ENCODE measurements at places on chromosomes 3 and 15.

GRCh38 chr15:62950462-62950931 is 92.0 kb upstream of the TPM1 start:
- DNase-seq = no peak

- DNase-seq = no peak
Observed at GRCh38 chr3:126873416-126873815, 109.5 kb upstream of the PLXNA1 start.

- DNase-seq = no peak
Observed at GRCh38 chr3:177405191-177405672, 207.9 kb upstream of the TBL1XR1 start.

DNA sequence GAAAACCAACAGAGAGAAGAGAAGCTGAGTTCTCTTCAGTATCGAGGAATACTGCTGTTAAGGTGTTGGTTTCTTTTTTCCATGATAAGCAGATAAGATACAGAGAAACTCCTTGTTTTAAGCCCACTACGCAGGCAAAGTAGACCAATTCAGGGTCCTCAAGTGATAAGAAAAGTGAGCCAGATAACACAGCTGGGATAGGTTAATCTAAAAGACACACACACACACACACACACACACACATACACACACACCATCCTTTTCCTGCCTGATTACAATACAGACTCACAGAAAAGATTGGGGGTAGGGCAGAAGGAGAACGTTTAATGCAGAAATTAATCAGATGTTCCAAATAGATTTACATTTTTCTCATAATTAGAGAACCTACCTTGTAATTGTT is 6.5 kb upstream of the PHLDB2 start:
- DNase-seq = no peak

GRCh38 chr3:127844326-127844942 is 22.1 kb upstream of the MGLL start:
- DNase-seq = no peak

DNA sequence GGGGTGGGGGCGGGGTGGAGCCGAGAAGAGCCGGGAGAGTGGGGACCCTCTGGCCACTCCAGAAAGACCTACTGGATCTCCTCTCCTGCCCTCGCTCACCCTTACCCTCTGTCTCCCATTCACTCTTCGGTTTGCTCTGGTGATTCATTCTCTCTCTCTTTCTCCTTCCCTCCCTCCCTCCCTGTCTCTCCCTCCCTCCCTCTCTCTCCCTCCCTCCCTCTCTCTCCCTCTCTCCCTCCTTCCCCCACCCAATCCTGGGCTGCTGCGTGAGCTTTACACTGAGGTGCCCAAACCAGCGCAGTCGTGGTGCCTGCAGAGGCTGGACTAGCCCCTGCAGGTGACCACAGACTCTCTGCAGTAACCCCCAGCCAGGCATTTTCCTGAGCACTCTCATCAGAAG is 32.2 kb upstream of the ADAMTS17 start:
- no peak for DNase-seq

DNA sequence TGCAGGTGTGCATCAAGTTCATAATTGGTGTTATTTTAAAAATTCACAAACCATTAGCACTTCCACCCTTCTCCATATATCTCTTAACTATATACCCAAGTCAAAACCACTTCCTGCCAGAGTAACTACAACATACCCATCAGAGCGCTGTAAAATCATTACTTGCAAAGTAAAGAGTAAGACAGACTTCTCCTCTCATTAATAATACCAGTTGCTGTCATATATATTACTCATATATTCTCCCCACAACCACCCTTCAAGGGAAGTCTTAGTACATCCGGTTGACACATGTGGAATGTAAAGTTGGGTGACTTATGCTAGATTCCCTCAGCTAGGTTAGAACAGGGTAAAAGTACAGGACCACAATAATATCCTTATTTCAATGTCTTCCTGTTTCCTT is 5.6 kb downstream of the TERC start:
- no peak for DNase-seq

- peak; percentile 22 for DNase-seq
Observed at GRCh38 chr15:64009798-64010261, 36.5 kb downstream of the DAPK2 start.

- DNase-seq = no peak
Observed at GRCh38 chr3:28077572-28077971, 163.8 kb upstream of the CMC1 start.

GRCh38 chr3:189985948-189986347 is 134.7 kb downstream of the P3H2 start:
- no peak for DNase-seq

- no peak for DNase-seq
Observed at GRCh38 chr15:85388566-85389305, 8.3 kb downstream of the AKAP13 start.

- no peak for DNase-seq
Observed at GRCh38 chr3:168583977-168584376, 488.3 kb upstream of the GOLIM4 start.

DNA sequence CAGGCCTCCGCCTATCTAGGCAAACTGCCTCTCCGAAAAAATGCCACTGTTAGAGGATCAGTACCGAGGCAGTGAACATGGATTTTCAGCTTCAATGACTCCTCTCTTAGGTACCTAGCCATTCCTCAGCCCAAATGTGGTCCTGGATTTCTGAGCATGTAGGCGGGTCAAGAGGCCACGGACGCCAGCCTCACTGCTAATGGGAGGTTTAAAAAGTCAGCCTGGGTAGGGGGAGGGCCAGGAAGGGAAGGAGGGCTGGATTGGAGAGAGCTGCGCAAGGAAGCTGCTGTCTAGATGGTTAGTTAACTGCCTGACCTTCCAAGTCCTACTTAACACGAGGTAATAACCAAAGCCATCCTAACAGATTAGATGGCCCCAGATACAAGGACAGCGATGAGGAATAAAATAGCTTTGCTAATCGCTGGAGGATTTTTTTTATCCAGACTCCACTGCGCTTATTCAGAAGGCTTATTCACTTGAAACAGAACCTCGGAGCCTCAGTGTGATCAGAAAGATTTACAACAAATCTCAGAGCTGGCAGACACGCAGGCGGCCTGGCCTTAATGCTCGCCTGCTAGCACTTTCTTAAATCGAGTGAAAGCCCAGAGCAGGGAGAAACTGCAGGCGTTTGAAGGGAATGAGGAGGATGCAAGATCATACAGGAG is 34.3 kb downstream of the TLE3 start:
- no peak for DNase-seq

DNA sequence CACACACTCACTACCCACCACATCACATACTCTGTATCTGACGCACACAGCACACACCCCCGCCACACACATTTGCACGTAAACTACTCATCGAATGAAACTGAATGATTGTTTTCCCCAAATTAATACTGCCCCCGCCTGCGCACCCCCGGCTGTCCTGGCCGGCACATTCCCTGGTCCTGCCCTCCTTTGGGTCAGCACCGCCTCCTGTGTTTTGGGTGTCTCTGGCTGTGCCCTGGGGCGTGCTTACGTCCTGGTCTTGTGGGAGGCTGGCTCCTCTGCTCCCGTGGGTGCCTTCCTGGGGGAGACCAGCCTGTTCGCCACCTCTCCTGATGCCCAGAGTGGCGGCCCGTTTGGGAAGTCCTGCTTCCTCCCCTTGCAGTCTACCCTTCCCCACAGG is 30.2 kb downstream of the APBA2 start:
- no peak for DNase-seq

GRCh38 chr3:133492159-133492741 is 81.2 kb upstream of the CDV3 start:
- no peak for DNase-seq

DNA sequence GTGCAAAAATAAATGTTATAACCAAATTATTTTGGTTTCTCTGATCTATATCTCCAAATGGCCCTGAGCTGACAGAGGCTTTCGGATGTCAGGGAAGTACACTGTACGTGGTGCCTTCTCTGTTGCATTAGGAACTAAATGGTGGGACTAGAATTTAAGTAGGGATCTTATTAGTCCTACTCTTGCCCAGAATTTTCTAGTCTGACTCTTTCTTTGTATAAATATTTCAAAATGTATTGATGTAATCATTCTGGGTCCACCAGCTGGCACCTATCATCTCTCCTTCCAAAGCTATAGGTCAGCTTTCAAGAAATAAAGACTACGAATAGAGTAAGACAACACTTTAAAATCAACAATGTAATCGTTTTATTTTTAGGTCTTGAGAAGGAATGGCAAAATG is 22.3 kb upstream of the MLF1 start:
- no peak for DNase-seq

GRCh38 chr3:126414961-126415660 is 20.4 kb downstream of the CFAP100 start:
- DNase-seq = no peak

GRCh38 chr3:13480340-13481318 is 523 bp downstream of the HDAC11 start:
- DNase-seq = peak; percentile 5

GRCh38 chr15:78057803-78058202 is 19.7 kb downstream of the TBC1D2B start:
- DNase-seq = no peak

GRCh38 chr3:3666664-3667063 is 132.6 kb upstream of the LRRN1 start:
- no peak for DNase-seq

DNA sequence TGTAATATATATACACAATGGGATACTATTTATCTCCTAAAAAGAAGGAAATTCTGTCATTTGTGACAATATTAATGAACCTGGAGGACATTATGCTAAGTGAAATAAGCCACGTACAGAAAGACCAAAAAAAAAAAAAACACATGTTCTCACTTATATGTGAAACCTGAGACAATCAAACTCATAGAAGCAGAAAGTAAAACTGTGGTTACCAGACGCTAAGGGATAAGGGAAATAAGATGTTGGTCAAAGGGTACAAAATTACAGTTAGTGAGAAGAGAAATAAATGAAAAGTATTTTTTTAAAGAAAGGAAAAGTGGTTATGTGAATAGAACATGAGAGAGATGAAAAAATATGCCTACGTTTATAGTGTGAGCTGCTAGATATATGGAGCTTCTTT is 101.1 kb downstream of the CPNE4 start:
- no peak for DNase-seq

GRCh38 chr3:10706740-10707399 is 109.2 kb upstream of the SLC6A11 start:
- DNase-seq = no peak

DNA sequence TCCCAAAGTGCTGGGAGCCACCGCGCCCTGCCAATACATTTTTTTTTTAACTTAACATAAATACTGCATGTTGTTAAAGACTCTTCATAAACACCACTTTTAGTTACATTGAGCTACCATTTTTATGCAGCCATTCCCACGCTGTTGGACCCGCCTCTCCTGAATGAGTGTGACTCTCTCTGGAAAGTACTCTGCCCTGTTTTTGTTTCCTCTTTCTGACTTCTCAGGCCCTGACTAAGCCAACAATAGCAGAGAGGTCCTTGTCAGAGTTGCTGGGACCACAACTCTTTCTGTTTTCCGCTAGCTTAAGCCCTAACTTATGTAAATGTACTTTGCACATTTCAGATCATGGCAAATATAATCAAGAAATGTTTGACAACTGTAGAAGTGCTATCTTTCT is 35.2 kb downstream of the PARP15 start:
- DNase-seq = no peak

- no peak for DNase-seq
Observed at GRCh38 chr15:66592505-66593218, 26.9 kb upstream of the LCTL start.

- no peak for DNase-seq
Observed at GRCh38 chr3:197356275-197356674, 57.9 kb upstream of the DLG1 start.

DNA sequence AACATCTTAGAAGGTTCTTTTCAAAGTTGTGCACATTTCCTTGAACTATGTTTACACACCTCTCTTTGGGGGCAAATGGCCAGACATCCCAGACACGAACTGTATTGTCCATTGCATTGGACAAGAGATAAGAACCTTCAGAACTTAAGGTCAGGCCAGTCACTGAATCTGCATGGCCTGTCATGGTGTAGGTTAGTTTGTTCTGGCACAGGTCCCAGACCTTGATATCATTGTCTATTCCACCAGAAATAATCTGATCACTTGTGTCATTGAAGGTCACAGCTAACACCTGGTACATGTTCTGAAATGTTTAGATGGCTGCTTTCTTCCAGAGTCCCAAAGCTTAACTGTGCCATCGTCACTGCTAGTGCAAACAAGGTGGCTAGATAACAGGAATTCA is 55.7 kb downstream of the KCNAB1 start:
- DNase-seq = no peak

GRCh38 chr3:157913741-157914150 is 192.5 kb downstream of the SHOX2 start:
- DNase-seq = no peak

DNA sequence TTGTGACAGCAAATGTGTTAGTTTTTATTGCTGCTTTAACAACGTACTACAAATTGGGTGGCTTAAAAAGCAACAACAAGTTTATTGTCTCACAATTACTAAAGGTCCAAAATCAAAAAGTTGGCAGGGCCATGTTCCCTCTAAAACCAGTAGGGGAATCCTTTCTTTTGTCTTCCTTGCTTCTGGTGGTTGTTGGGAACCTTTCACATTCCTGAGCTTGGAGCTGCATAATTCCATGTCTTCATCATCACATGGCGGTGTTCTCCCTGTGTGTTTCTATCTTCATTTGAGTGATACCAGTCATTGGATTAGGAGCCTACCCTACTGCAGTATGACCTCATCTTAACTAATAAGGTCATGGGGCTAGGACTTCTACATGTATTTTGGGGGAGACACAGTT is 7.4 kb downstream of the SPRED1 start:
- no peak for DNase-seq

DNA sequence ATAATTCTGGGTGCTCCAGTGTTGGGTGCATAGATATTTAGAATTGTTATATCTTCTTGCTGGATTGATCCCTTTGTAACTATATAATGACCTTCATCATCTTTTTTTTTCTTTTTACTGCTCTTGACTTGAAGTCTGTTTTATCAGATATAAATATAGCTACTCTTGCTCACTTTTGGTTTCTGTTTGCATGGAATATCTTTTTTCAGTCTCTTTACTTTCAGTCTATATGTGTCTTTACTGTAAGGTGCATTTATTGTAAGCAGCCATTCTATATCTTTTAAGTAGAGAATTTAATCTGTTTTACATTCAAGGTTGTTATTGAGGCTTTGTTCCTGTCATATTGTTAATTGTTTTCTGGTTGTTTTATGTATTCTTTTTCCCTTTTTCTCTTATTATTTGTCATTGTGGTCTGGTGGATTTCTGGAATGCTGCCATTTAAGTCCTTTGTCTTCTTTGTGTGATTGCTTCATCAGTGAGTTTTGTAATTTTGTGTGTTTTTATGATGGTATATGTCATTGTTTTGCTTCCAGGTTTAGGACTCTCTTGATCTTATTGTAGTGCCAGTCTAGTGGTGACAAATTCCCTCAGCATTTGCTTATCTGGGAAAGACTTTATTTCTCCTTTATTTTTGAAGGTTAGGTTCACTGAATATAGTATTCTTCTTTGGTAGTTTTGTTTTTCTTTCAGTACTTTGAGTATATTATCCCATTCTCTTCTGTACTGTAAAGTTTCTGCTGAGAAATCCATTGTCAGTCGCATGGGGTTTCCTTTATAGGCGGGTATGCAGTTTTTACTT is 8.3 kb upstream of the PRR23C start:
- DNase-seq = no peak

GRCh38 chr3:149319750-149320149 is 13.7 kb downstream of the TM4SF18 start:
- no peak for DNase-seq
